ENCODE measurements at places on chromosomes 12 and 14. TPM values are rescaled to one million over a fixed set of nuclear protein-coding genes. Genes with fewer than 3 reads are reported as not detected.

The C3AR1 gene
- 3.1 TPM for total RNA-seq

The ACOT2 gene
- 36.0 TPM for total RNA-seq

The BMAL2 gene
- total RNA-seq, result 62.2 TPM

The AMN gene
- total RNA-seq, result not detected

The GDF11 gene
- total RNA-seq, result 6.6 TPM

The C12orf54 gene
- total RNA-seq, result not detected

The OTUB2 gene
- total RNA-seq, result 5.6 TPM

The C1QL4 gene
- total RNA-seq, result 0.16 TPM

The MIPOL1 gene
- total RNA-seq, result 29.9 TPM

The HPD gene
- total RNA-seq, result not detected

The GPR162 gene
- 61.3 TPM for total RNA-seq

The EPS8 gene
- total RNA-seq, result 110 TPM

All from occipital lobe (tissue), 3 donors.